ENCODE measurements at places on chromosomes 2 and 18.

GRCh38 chr18:8162802-8163201 is 446.4 kb upstream of the RAB12 start:
- no peak for DNase-seq

DNA sequence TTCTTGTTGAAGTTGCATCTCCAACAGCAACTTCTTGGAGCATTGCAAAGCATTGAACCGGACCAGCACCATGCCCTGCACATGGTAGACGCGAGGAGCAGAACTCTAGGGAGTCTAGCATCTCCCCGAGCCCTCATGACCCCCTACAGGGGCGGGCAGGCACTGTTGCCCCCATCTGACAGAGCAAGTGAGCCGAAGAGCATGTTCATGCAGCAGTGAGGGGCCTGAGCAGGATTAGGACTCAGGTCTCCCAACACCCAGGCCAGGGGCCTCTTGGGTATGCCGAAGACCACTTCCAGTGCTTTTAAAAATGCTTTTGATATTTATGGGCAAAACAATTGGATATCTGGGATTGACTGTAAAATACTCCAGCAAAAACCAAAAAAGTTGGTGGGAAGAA is 163.3 kb downstream of the TFCP2L1 start:
- DNase-seq = no peak

GRCh38 chr2:84880395-84880644 is 564 bp downstream of the TRABD2A start:
- DNase-seq = no peak

DNA sequence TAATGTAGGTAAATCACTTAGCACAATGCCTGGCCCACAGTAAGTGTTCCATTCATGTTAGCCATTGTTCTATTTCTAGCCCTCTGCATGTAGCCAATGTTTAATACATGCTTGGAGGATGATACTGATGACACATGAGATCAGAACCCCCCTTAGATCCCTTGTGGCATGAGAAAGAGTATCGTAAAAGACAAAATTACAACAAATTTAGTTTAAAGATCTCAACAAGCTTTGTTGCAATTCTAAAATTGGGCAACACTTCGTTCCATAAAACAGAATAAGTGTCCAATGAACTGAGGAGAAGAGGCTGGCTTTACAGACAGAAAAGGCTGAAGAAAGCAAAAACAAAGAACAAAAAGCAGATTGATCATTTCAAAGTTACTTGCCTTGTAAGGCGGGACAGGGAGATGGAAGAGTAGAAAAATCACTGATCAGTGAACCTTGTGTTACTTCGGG is 148.7 kb upstream of the SLC1A4 start:
- DNase-seq = no peak

- DNase-seq = no peak
Observed at GRCh38 chr2:79387431-79387830, 125.4 kb upstream of the CTNNA2 start.

- DNase-seq = peak; percentile 19
Observed at GRCh38 chr18:33495278-33495677, 54.8 kb upstream of the CCDC178 start.

- no peak for DNase-seq
Observed at GRCh38 chr2:235851828-235852525, 316.2 kb downstream of the GBX2 start.

DNA sequence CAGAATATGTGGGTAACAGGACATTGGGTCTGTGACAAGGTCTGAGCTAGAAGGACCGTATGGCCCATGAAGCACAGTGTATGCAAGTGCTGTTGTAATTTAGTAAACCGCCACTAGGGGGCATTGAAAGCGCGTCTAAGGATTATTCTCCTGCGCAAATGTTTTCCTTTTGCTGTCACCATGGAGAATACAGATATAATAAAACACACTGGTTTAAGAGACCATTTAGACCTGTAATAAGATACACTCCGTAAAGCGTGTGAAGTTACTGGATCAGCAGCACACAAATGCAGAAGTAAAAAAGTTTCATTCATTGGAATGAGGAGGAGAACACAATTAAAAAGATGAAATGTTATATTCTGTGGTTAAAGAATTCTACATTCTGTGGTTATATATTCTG is 272.4 kb downstream of the AGAP1 start:
- peak; percentile 69 for DNase-seq

- no peak for DNase-seq
Observed at GRCh38 chr2:225025917-225026571, 16.2 kb downstream of the DOCK10 start.

GRCh38 chr2:45237128-45237527 is 227.9 kb upstream of the SIX2 start:
- no peak for DNase-seq

GRCh38 chr2:160907738-160908137 is 252.5 kb upstream of the TANK start:
- no peak for DNase-seq

DNA sequence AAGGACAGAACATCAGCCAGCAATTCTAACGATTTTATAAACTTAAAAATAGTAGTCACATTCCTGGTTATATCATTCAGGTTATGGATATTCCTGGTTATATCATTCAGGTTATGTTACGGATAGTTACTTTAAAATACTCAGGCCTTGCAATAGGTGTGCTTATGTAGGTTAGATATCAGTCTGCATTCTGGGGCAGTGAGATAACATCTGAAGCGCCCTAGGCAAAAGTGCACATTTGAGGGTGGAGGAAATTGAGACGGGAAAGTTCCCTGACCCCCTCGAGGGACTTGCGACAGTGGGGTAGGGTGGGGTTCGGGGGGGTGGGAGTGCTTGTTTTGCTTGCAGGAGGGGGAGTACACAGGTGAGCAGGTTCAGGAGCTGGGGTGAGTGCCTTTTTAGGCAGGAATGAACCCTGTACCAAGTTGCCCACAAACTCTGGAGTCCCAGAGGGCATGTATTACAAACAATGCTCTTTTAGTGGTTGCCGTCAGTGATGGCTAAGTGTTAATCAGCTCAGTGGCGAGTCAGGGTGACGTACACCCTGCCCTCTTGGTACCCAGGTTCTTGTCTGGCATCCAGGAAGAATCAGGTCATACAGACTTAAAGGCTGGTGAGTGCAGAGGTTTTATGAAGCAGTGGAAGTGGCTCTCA is 31.8 kb downstream of the CREG2 start:
- no peak for DNase-seq

GRCh38 chr2:27988718-27989117 is 98.2 kb downstream of the BABAM2 start:
- DNase-seq = no peak

DNA sequence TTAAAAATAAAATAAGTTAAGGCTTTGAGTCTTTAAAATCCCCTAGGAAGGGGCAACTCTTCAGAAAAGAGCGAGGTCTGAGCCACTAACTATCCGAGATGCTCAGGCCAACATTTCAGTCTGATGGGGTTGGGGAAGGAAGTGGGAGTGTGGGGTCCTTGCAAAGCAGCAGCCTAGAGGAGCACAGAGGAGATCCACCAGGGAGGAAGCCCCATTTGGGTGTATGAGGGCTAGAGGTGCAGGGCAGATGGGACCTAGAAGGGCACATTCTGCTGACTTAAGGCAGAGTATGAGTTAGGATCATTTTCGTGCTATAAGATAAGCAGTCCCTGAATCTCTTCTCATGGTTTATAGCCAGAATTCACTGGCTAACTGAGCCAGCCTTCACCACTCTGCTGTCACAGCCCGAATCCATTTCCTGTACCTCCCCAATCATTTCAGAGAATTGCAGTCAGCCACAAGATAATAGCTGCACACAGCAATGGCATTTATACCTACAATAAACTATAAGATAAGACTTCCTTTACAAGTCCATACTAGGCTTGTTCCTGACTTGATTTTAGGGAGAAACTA is 37.0 kb downstream of the MRPL30 start:
- no peak for DNase-seq

GRCh38 chr2:55621802-55622201 is 4.4 kb upstream of the PPP4R3B start:
- no peak for DNase-seq

DNA sequence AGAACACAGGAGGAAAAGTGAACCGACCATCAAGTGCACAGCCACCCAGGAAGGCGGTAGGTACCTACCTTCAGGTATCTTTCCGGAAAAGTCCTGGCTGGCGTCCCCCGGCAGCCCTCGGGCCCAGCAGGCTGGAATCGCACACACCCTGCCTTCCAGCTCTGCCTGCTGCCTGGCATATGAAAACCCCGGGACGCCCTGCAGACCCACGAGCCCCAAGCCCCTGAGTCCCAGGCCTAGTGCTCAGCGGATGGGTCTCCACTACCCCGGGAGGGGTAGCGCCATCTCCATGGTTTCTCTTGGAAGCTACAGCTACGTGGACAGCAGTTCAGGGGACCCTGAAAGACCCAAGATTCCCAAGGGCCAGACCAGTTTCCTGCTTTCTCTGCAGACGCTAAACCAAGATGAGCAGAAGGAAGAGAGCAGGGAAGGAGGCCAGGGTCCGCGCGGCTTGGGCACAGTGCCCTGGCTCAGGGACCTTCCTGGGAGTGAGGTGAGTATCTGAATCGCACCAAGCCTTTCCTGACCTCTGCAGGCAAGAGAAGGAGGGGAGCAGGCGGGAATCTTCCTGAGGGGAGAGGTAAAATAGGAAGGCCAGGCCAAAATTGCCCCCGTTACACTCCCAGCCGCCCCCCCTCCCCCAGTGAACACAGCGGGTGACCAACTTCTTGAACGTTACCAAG is 80.4 kb downstream of the ARHGEF4 start:
- DNase-seq = no peak

- no peak for DNase-seq
Observed at GRCh38 chr2:186575302-186575701, 14.6 kb upstream of the ITGAV start.

GRCh38 chr2:44333994-44334393 is 27.3 kb downstream of the PREPL start:
- no peak for DNase-seq

GRCh38 chr18:9961041-9961440 is 47.2 kb downstream of the VAPA start:
- DNase-seq = no peak

All from nucleus accumbens (tissue), 56 donors.